ENCODE measurements at places on chromosomes 4 and X. TPM values are rescaled to one million over a fixed set of nuclear protein-coding genes. Genes with fewer than 3 reads are reported as not detected.

- ATAC-seq = no peak
Measured at GRCh38 chr4:105451346-105451745, 22.5 kb downstream of the PPA2 start.

DNA sequence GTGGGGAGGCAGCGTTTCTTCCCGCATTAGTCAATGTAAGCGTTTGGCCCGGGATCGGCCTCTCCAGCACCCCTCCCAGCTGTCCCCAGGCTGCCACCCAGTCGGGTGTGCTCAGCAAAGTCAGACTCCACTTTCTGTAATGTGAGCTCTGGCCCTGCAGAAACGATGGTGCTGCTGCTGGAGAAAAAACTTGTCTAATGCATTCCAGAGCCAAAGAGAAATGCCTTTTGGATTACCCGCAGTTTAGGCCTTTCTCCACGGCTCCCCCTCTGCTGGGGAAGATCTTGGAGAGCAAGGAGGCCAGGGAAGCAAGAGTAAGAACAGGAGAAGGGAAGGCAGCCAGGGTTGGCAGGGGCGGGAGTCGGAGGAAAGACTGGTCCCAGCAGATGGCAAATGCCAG lies 55.2 kb downstream of the ELF4 start:
- ATAC-seq = no peak

DNA sequence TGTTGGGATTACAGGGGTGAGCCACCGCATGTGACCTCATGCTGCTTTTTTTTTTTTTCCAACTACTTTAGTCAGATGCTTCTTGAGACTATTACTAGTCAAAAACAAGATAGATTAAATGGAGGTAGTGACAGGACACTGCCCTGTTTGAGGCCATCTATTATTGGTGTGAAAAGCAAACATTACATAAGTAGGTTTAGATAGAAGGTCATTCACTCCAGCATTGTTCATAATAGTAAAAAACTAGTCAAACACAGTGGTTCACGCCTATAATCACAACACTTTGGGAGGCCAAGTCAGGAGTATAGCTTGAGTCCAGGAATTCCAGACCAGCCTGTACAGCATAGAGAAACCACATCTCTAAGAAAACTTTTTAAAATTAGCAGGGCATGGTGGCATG lies 16.3 kb downstream of the XIAP start:
- no peak for ATAC-seq

GRCh38 chr4:89173336-89174090 lies 62.2 kb downstream of the TIGD2 start:
- no peak for ATAC-seq

- ATAC-seq = no peak
Measured at GRCh38 chr4:3869661-3870566, 103.7 kb downstream of the ADRA2C start.

GRCh38 chr4:154741922-154742850 lies 1.6 kb upstream of the LRAT start:
- ATAC-seq = no peak

DNA sequence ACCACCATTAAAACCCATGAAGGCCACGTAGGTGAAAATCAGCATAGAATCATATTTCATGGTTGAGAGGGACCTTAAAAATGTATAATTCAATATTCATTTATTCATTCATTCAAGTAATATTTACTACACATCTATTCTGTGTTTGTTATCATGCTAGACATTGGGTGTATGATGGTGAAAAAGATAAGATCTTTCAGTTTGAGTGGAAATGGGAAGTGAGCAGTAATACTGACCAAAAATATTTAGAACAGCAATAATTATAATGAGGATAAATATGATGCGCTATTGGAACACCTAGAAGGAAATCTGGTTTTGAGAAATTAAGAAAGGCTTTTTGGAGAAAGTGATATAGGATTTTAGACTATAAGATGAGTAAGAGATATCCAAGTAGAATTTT lies 28.0 kb downstream of the DKK2 start:
- ATAC-seq = no peak

- ATAC-seq = no peak
Measured at GRCh38 chr4:175035905-175036304, 117.7 kb downstream of the ADAM29 start.

- no peak for ATAC-seq
Measured at GRCh38 chrX:95218976-95219375, 1465.7 kb upstream of the DIAPH2 start.

DNA sequence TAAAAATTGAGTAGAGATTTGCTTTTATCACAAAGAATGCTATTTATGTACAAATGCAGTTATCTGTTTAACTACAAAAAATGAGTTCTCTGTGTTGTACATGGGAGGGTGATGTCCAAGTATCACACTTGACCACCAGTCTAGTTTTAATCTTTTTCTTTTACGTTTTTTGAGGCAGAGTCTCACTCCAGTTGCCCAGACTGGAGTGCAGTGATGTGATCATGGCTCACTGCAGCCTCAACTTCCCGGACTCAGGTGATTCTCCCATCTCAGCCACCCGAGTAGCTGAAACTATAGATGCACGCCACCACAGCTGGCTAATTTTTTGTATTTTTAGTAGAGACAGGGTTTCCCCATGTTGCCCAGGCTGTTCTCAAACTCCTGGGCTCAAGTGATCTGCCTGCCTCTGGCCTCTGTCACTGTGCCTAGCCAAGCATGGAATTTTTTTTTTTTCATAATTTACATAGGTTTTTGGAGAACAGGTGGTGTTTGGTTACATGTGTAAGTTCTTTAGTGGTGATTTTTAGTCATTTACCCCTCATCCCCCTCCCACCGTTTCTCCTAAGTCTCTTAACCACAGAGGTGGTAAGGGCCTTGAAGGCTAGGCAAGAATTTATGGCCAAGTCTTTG lies 47.9 kb upstream of the RPA4 start:
- no peak for ATAC-seq

- ATAC-seq = peak; percentile 66
Measured at GRCh38 chr4:39937683-39938268, 39.9 kb downstream of the PDS5A start.

- ATAC-seq = peak; percentile 95
Measured at GRCh38 chr4:102007959-102008425, 217.5 kb downstream of the BANK1 start.

DNA sequence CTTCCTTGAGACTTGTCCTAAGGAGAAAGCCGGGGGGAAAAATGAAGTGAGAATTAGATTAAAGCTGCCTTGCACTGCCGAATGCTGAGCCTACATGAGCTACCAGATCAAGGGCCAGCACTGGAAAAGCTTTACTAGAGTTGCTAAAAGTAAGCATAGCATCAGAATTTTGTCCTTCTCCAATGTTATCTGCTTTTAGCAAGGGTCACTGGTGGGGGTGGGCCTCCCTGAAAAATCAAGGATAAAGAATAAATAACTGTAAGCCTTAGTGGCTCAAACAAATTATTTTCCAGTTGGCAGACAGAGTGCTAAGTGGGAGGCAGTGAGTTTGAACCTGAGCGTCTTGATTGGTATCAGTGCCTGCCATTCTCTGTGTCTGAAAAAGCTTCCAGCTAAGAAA lies 310.5 kb upstream of the PITX2 start:
- ATAC-seq = no peak

DNA sequence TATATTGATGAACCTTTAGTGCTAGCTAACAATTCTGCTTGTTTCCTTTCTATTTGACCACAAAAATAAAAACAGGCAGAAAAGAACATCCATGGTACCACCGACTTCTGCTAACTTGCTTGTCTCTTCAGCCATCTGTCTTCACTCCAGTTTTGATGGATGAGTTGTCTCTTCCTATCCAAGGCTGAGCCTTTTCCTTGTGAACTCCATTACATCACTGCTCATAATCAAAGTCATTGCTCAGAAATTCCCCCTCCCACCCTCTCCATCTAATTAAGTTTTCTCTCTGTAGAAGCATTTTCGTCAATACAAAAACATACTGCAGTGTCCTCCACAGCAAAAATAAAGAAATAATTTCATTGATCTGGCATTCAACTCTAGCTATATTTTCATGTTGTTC lies 184.4 kb downstream of the SPCS3 start:
- no peak for ATAC-seq

DNA sequence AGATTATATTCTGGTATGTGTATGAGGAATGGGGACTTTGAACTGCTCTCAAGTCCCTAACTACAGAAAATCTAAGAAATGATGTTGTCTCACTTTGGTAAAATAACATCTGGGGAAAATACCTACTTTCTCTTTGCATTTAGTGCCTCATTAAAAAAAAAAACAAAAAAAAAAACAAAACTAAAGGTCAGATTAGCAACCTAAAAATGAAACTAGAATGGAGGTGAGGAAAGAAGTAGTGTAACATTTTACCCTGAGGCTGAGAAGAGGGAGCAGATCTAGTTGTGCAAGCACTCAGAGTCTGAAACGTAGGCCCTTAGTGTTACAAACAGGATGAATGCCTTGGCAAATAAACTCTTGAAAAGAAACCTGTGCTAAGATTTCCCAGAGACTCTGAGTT lies 56.0 kb downstream of the VGLL1 start:
- peak; percentile 68 for ATAC-seq

The ETDB gene
- not detected for total RNA-seq

The APLN gene
- 0.28 TPM for total RNA-seq

The CENPE gene
- total RNA-seq = 39.4 TPM

The CXCL3 gene
- not detected for total RNA-seq

The BRS3 gene
- total RNA-seq = not detected

The CENPI gene
- total RNA-seq = 28.1 TPM

The ZMAT1 gene
- total RNA-seq = 0.86 TPM

The TMSB15C gene
- 5.1 TPM for total RNA-seq

The GPAT3 gene
- 5.6 TPM for total RNA-seq

The HSFX4 gene
- total RNA-seq = not detected

The UGT2B17 gene
- not detected for total RNA-seq

The MAMLD1 gene
- total RNA-seq = 1.9 TPM

Data from activated T-helper 17 cell treated with anti-CD3 and anti-CD28 coated beads, Interleukin-2, amount 50 U/mL, for 72 hours (primary cell).